Activated CD4-positive, alpha-beta memory T cell treated with anti-CD3 and anti-CD28 coated beads, Interleukin-2, amount 10 ng/mL, durations not matched to agents 7 days and 5 days (primary cell): ENCODE measurements at places on chromosomes 4 and X. TPM values are rescaled to one million over a fixed set of nuclear protein-coding genes. Genes with fewer than 3 reads are reported as not detected.

The SLIT2 gene
- total RNA-seq: not detected

The MAGEA3 gene
- total RNA-seq: not detected

The LONRF3 gene
- total RNA-seq: 0.50 TPM

The TBC1D19 gene
- 5.6 TPM for total RNA-seq

The POU4F2 gene
- total RNA-seq: not detected

The DAPP1 gene
- 35.8 TPM for total RNA-seq

The UGT2B7 gene
- total RNA-seq: not detected

The PIM2 gene
- 354 TPM for total RNA-seq

The FSTL5 gene
- total RNA-seq: not detected

The UGT8 gene
- 0.25 TPM for total RNA-seq

The AMTN gene
- total RNA-seq: not detected

The KDR gene
- total RNA-seq: not detected

The GPRASP3 gene
- total RNA-seq: 2.0 TPM

The WDR17 gene
- 0.78 TPM for total RNA-seq

The CYP2U1 gene
- 1.4 TPM for total RNA-seq

The ARAP2 gene
- 76.4 TPM for total RNA-seq

The APOO gene
- 26.3 TPM for total RNA-seq

The AR gene
- total RNA-seq: 0.45 TPM

The PRICKLE3 gene
- total RNA-seq: 20.3 TPM

The ITM2A gene
- total RNA-seq: 157 TPM

The HPGD gene
- total RNA-seq: 34.1 TPM

The HTN3 gene
- not detected for total RNA-seq

The ATP6AP2 gene
- 72.9 TPM for total RNA-seq

The LRRC66 gene
- 0.28 TPM for total RNA-seq

The APELA gene
- not detected for total RNA-seq

The BEX5 gene
- 5.2 TPM for total RNA-seq

The CFI gene
- total RNA-seq: 0.35 TPM

The SLC25A43 gene
- total RNA-seq: 5.9 TPM

The GJB1 gene
- total RNA-seq: not detected

The MYOZ2 gene
- total RNA-seq: not detected

The NEIL3 gene
- total RNA-seq: 30.3 TPM

The TMEM156 gene
- total RNA-seq: 27.6 TPM

The NHS gene
- total RNA-seq: 0.43 TPM

The CXCL10 gene
- total RNA-seq: 1.5 TPM

The MAGEC1 gene
- not detected for total RNA-seq

The HTATSF1 gene
- 63.7 TPM for total RNA-seq

The HPSE gene
- 30.4 TPM for total RNA-seq

The HMGB3 gene
- total RNA-seq: 54.7 TPM

The WNK3 gene
- 0.13 TPM for total RNA-seq

The EVC gene
- total RNA-seq: 3.2 TPM

The FOXP3 gene
- 18.4 TPM for total RNA-seq

The AMOT gene
- total RNA-seq: 0.28 TPM

The GAGE2A gene
- not detected for total RNA-seq

The SYTL4 gene
- not detected for total RNA-seq

The TMSB15A gene
- 0.45 TPM for total RNA-seq

The RHOXF2B gene
- total RNA-seq: not detected

The LRIT3 gene
- 0.10 TPM for total RNA-seq

The ADAM29 gene
- not detected for total RNA-seq

The QRFPR gene
- total RNA-seq: not detected

The MAGED4B gene
- 2.6 TPM for total RNA-seq

The KLF8 gene
- 13.1 TPM for total RNA-seq

The SYP gene
- total RNA-seq: 1.1 TPM
